Fibroblast of skin of left biceps (primary cell): ENCODE measurements at places on chromosomes 6 and 20.

DNA sequence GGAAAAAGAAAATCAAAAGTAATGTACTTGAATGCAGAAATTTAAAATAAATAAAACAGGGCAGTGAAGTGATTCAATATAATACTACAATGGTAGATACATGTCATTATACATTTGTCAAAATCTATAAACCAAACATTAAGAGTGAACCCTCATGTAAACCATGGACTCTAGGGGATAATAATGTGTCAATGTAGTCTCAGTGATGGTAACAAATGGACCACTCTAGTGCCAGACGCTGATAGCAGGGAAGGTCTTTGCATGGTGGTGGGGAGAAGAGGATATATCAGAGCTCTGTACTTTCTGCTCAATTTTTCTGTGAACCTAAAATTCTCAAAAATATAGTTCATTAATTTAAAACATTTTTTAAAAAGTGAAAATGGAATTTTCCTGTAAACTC lies 19.8 kb upstream of the STXBP5 start:
- DNase-seq: no peak

DNA sequence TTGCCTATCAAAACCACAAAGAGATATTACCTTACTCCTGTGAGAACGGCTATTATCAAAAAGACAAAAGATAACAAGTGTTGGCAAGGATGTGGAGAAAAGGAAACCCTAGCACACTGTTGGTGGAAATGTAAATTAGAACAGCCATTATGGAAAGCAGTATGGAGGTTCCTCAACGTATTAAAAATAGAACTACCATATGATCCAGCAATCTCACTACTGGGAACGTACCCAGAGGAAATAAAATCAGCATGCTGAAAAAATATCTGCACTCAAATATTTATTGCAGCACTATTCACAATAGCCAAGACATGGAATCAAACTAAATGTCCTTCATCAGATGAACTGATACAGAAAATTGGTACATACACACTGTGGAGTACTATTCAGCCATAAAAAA lies 149.4 kb upstream of the MLN start:
- no peak for DNase-seq

- no peak for DNase-seq
Observed at GRCh38 chr20:53639647-53640440, 46.2 kb upstream of the ZNF217 start.

GRCh38 chr6:48733581-48733980 lies 622.6 kb upstream of the PTCHD4 start:
- no peak for DNase-seq

- no peak for DNase-seq
Observed at GRCh38 chr6:43764772-43765171, 5.2 kb upstream of the VEGFA start.

GRCh38 chr6:33737267-33738026 lies 9.3 kb downstream of the IP6K3 start:
- no peak for DNase-seq

DNA sequence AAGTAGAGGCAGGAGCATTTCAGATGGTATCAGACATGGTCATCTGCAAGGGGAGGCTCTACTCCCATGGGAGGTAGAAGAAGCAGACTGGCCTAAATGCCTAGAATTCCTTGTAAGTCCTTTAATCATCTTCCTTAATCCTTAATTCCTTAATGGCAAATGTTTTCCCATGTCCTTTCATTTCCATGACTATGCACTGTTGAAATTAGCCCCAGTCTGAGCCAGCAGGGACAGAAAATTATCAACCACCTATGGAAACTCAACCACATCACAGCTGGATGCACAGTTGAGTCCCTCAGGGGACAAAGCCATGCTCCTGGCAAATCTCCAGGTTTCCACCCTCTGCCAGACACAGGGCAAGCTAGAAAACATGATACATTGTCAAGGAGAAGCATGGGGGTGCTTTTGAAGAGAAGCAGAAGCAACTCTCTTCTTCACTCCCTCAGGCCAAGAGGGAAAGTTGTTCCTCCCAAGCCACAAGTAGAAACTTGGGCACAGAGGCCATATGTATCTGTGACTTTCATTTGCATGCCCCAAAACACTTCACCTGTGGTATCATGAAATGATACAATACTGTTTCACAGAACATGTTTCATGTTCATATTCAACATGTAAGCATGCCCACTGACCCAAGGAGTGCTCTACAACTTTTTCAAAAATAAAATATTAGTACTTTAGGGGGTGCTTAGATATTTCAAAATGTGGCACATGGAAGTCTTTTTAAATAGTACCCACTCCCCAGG lies 683.6 kb downstream of the KIF16B start:
- no peak for DNase-seq

DNA sequence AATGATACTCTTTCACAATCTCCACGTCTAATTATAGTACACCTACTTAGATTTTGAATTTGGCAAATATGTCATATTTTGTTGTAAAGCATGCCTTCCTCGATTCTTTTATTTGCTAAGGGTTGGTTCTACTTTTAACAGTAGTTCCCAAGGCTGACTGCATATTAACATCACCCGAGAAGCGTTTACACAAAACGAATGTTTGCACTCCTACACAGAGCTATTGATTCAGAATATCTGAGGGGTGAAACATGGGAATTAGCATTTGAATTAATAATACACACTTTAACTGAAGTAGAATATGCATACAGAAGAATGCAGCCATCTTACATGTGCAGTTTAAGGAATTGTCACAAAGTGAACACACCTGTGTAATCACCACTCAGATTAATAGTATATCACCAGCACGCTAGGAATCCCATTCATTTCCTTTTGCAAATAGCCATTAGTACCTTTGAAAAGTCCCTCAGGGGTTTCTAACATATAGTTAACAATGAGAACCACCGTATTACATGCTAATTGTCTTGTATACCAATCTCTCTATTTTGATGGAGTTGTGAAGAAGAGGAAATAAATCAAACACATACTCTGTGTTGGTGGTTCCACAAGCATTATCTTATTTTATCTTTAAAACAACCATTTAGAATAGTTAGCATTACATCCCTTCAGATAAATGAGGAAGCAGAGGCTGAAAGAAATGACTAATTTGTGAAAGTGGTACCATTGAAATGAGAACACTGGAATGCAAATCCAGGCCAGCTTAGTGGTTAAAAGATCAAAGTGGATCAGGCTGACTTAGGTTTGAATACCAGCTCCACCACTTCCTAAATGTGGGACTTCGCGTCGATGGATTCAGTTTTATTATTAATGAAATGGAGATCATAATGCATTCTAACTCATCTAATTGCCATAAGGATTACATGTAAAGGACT lies 317.6 kb downstream of the HDGFL1 start:
- DNase-seq: no peak

DNA sequence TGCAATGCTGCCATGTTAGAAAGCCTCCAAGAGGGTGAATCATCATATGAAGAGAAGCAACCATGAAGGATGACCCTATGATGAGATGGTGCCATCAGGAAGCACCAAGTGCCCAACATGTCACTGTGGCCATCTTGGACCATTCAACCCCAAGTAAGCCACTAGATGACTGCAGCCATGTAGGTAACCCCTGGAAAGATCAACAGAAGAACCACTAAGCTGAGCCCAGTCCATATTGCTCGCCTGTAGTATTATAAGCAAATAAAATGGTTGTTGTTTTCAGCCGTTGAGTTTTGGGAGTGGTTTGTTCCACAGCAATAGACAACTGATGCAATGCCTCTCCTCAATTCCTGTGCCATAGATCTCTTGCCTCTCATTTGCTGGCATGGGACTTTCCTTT lies 140.9 kb downstream of the SCML4 start:
- DNase-seq: no peak

DNA sequence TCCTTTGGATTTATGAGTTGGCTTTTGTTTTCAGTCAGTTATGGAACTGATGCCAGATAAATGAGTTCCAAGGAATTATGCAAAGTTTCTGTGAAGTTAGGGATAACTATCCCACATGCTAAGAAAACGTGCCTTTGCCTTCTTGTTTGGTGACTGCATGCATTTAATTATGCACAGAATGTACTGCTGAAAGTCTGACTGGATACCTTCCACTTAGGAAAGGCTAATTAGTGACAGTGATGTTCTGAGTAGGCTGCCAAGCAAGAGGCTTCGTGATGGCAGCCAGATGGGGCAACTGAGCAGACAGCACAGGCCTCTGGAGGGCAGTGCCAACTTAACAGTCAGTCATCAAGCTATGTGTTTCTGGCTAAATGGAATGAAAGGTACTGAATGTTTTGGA lies 289.9 kb downstream of the CD109 start:
- peak; percentile 68 for DNase-seq

- DNase-seq: no peak
Observed at GRCh38 chr20:6466075-6466810, 301.2 kb upstream of the BMP2 start.

DNA sequence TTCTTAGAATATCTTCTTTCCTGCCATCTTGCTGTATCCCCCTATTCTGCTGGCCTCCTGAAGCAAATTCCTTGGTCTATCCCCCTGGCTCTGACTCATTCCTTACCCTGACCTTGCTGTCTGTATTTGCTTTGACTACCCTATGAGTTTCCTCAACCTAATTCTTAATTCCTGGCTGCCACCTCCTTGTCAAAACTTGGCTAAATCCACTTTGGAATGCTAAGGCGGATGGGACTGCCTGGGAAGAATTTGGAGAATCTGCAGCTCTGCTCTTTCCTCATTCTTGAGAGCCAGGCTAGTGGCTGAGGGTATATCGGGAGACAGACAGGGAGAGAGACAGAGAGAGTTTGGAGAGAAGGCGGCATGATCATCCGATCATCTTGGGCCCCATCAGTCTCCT lies 24.4 kb downstream of the CAP2 start:
- DNase-seq: peak; percentile 91

GRCh38 chr6:5457041-5457440 lies 195.7 kb downstream of the FARS2 start:
- no peak for DNase-seq

DNA sequence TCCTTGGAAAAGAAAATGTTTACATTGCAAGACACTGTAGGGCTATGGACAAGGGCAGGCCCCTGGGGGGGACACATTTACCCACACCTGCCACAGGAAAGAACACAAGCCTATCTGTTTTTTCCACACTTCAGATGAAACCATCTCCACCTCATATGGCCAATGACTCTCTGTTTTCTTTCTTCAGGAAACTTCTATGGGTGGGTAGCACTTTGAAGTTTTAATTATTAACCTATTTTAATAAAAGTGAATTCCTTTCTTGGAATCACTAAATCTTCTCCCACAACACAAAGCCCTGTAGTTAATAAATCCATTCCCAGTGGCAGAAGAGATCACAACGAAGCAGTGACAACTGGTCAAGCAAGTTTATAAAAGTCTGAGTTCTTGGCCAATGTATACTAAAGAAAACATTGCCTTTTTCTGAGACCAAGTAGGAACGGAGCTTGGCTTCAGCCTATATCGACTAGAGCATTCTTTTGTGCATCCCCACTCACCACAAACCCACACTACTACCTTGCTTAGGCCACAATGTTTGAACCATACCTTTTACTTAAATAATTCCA lies 125.1 kb upstream of the CARMIL1 start:
- no peak for DNase-seq

DNA sequence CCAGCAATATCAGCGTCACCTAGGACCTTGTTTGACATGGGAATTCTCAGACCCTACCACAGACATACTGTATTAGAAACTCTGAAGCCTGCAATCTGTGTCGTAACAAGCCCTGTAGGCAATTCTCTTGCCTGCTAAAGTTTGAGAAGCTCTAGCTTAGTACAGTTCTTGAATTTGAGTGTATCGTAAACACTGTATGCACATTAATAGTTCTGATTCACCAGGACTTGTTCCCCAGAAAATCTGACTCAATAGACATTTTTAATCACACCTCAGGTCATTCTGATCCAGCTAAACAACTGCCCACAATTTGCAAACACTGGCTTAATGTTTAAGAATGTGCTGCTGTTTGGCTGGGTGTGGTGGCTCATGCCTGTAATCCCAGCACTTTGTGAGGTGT lies 414.3 kb downstream of the TFAP2A start:
- no peak for DNase-seq

GRCh38 chr6:145531032-145531431 lies 204.3 kb downstream of the EPM2A start:
- DNase-seq: no peak

- DNase-seq: peak; percentile 42
Observed at GRCh38 chr6:92779746-92780145, 639.6 kb downstream of the EPHA7 start.

GRCh38 chr6:36361071-36361470 lies 24.4 kb upstream of the BNIP5 start:
- DNase-seq: no peak

GRCh38 chr6:136012198-136012887 lies 160.8 kb downstream of the PDE7B start:
- DNase-seq: peak; percentile 77

GRCh38 chr6:65790666-65791065 lies 83.6 kb upstream of the EYS start:
- DNase-seq: no peak
